Upper lobe of left lung (tissue), 6 donors: ENCODE measurements at places on chromosomes 4 and X. TPM values are rescaled to one million over a fixed set of nuclear protein-coding genes. Genes with fewer than 3 reads are reported as not detected.

The TBC1D1 gene
- 53.9 TPM for total RNA-seq

The PROM1 gene
- total RNA-seq: 2.9 TPM

The DCAF8L2 gene
- not detected for total RNA-seq

The MFAP3L gene
- 4.2 TPM for total RNA-seq

The FMR1NB gene
- not detected for total RNA-seq

The NXF2 gene
- total RNA-seq: not detected

The TCEAL8 gene
- total RNA-seq: 74.5 TPM

The MAGEE1 gene
- total RNA-seq: 2.1 TPM

The MAGED1 gene
- 68.3 TPM for total RNA-seq

The FAM47E gene
- total RNA-seq: 7.3 TPM

The GBA3 gene
- 1.4 TPM for total RNA-seq

The STARD8 gene
- 43.1 TPM for total RNA-seq

The SCOC gene
- 34.2 TPM for total RNA-seq

The CLIC2 gene
- total RNA-seq: 43.9 TPM

The EVC gene
- total RNA-seq: 37.9 TPM

The KIAA0232 gene
- total RNA-seq: 25.1 TPM

The DCAF4L1 gene
- 0.34 TPM for total RNA-seq

The IL13RA2 gene
- total RNA-seq: not detected

The GRXCR1 gene
- total RNA-seq: not detected

The GRIPAP1 gene
- total RNA-seq: 52.9 TPM

The TACR3 gene
- total RNA-seq: 0.15 TPM

The HHIP gene
- total RNA-seq: 37.7 TPM

The PCDH7 gene
- total RNA-seq: 8.5 TPM

The ARMCX4 gene
- 7.7 TPM for total RNA-seq

The FAM184B gene
- total RNA-seq: 0.39 TPM

The P2RY8 gene
- total RNA-seq: 3.2 TPM

The HSPA4L gene
- 4.5 TPM for total RNA-seq

The IL2 gene
- total RNA-seq: not detected

The PNMA5 gene
- total RNA-seq: not detected

The SPIN2A gene
- total RNA-seq: 0.54 TPM

The FAM9B gene
- total RNA-seq: not detected

The F8A3 gene
- 10.2 TPM for total RNA-seq

The RCHY1 gene
- total RNA-seq: 26.6 TPM

The TENM3 gene
- 1.1 TPM for total RNA-seq

The SMR3B gene
- not detected for total RNA-seq

The KDM5C gene
- 83.8 TPM for total RNA-seq

The SH2D1A gene
- total RNA-seq: 2.0 TPM

The CHRDL1 gene
- 57.8 TPM for total RNA-seq
